ENCODE measurements at places on chromosomes 3 and 15.
A peak's percentile ranks its signal among the peaks of the same experiment; 100 is the strongest.

DNA sequence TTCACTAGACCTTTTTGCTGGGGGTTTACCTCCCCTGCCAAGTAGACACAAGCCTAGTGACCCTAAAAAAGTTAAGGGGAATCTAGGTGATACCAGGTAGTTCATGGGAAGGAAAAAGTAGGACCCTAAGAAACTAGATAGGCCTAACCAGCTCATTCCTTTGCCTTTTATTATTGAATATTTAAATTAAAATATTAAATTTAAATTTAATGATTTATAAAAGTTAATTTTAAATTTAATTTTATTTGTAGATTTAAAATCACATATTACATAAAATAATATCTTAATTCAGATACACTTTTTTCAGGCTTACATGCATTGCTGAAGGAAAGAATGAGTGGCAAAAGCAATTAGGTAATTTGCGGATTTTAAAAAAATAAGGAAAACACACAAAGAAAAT lies 584.9 kb downstream of the AGBL1 start:
- DNase-seq: no peak

DNA sequence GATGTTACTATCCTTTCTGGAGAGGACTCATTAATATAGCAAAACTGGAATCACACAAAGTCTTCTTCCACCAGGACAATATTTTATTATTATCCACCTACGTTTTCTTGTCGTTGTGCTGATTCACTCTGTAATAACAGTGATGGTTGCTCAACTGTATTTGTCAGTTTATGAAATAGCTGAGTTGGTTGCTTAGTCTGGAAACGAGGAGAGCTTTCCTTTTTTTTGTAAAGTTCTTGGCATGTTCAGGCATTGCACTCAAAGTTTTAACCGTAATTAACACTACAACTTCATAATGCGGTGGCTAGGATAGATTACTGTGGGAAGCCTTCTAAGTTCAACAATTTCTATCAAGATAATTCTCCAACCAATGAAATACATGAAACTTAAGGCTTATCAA lies 131.2 kb downstream of the RAP2B start:
- peak; percentile 55 for DNase-seq

- peak; percentile 28 for DNase-seq
Observed at GRCh38 chr3:73432023-73432705, 192.6 kb downstream of the PDZRN3 start.

GRCh38 chr3:16789344-16790120 lies 95.2 kb upstream of the PLCL2 start:
- DNase-seq: no peak

GRCh38 chr3:49092938-49093852 lies 676 bp downstream of the QRICH1 start:
- peak; percentile 79 for DNase-seq

- DNase-seq: no peak
Observed at GRCh38 chr3:1442271-1442670, 349.4 kb downstream of the CNTN6 start.

DNA sequence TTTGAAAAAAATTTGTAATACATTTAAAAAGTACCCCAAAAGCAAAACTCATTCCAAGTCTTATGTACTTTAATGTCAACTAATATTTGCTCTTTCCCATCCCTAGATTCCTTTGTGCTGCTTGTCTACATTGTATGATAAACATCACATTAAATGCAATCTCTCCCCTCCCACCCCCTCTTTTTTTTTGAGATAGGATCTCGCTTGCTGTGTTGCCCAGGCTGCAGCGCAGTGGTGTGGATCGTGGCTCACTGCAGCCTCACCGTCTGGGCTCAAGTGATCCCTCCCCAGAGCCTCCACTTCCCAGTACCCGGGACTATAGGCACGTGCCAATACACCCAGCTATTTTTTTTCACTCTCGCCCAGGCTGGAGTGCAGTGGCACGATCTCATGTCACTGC lies 12.6 kb downstream of the MAP2K1 start:
- no peak for DNase-seq

GRCh38 chr3:81985996-81986723 lies 224.7 kb upstream of the GBE1 start:
- no peak for DNase-seq

- no peak for DNase-seq
Observed at GRCh38 chr3:194150252-194150934, 14.4 kb downstream of the HES1 start.

DNA sequence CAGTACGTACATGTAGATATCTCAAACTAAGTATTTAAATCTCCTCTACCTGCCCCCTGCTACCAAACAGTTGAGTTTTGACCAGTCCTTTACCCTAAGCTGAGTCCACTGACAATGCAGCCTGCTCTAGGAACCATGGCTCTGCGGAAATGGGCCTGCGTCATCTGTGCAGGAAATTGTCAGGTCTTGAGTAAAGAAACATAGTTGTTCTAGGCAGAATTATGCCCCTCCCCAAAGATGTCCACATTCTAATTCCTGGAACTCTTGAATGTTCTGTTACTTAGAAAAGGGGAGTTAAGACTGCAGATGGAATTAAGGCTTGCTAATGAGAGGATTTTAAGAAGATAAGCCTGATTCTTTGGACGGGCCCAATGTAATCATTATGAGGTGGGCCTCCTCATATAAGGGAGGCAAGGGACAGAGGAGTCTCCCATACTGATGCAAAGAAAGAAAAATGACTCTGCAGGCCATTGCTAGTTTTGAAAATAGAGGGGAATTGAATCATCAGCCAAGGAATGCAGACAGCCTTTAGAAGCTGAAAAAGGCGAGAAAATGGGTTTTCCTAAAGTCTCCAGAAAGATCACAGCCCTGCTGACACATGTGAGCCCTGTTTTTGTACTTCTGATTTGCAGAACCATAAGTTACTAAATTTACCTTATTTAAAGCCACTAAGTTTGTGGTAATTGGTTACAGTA lies 5.5 kb upstream of the VGLL3 start:
- peak; percentile 29 for DNase-seq

DNA sequence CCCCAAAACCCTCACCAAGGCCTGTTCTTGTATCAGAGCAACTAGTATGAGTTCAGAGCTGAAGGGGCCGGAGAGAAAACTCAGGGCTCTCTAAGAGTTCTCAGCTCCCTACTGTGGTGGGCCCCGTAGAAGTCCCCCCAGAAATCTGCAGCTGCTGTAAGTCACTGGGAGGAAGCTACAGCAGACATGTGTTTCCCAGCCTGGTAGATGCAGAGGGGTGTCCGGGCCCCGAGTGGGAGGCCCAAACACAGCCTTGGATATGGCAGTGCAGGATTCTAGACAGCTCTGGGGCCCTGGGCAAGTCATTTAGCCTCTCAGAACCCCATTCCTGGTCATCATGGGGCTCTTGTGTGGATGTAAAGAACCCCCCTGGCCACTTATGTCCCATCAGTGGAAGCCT lies 39.2 kb upstream of the CSPG4 start:
- DNase-seq: no peak

DNA sequence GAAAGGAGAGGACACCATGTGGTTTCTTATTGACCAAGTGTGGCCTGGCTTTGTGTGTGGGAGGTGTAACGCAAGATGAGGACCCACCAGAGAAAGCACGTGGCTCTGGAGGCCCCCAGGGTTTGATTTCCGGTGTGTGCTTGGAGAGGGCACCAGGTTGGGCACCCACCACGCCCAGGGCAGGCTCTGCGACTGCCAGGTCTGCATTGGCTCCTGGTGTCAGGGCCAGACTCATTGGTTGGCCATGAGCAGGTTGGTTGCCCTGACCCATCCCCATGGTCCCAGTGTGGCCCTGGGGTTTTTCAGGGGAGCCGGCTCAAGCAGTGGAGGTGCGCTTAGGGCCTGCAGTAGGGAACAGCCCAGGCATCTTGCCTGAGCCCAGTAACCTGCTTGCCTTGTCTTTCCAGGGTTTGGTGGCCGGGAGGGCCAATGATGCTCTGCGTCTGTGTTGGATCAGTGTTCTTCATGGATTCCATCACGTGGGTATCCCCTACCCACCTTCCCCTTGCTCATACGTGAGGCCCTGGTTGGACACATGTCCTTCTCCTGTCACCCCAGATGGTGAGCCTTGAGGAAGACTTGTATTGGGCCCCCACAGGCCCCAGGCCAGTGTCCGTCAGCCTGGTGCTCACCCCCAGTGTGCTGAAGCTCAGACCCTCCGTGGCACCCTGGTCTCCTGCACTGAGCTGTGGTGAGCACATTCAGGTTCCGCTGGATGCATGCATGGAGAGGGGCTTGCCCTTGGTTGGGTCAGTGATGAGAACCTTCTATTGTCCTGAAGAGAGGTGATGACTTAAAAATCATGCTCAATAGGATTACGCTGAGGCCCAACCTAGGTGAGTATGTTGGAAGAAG lies 193.9 kb downstream of the UBE3A start:
- DNase-seq: no peak

DNA sequence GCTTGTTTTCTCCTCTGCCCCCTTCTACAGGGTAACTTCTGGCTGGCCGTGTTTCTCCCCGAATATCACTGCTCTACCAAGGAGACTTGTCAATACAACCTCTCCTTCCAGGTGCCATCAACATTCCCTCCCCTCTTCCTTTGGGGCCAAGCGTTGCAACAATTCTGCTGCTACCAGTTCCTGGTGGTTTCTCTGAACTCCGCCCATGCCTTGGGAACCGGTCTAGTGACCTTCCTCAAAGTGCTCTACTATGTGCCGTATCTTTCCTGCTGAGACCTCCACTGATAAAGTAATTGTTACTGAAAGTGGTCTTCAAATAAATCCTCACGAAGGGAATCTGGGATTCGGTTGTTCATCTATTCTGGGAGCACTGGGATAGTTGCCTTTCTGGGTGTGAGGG lies 26.2 kb downstream of the PCSK6 start:
- DNase-seq: no peak

GRCh38 chr3:52532838-52533622 lies 627 bp downstream of the NT5DC2 start:
- DNase-seq: no peak

GRCh38 chr3:11727207-11727606 lies 83.5 kb upstream of the VGLL4 start:
- no peak for DNase-seq

GRCh38 chr3:152258448-152259393 lies 10.0 kb upstream of the MBNL1 start:
- peak; percentile 99 for DNase-seq

- no peak for DNase-seq
Observed at GRCh38 chr15:70196372-70197316, 98.9 kb upstream of the TLE3 start.

DNA sequence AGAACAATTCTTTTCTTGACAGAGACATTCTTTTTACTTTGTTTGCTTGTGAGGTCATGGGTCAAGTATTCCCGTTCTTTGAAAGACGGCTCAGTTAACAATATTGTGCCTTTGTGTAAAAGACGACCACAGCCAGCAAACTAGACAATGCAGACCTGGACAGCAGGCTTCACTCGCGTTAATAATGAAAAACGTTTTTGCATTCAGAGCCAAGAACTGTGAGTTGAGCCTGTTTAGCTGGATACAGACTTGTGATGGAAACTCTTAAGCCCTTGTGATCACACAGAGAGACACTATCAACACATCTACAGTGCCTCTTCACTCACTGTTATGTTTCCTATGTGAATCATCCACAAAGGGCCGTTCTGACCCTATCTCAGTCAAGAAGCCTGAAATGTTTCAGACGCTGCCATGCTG lies 37.3 kb upstream of the CMTM7 start:
- no peak for DNase-seq

- no peak for DNase-seq
Observed at GRCh38 chr3:189673535-189673934, 42.3 kb downstream of the TP63 start.

DNA sequence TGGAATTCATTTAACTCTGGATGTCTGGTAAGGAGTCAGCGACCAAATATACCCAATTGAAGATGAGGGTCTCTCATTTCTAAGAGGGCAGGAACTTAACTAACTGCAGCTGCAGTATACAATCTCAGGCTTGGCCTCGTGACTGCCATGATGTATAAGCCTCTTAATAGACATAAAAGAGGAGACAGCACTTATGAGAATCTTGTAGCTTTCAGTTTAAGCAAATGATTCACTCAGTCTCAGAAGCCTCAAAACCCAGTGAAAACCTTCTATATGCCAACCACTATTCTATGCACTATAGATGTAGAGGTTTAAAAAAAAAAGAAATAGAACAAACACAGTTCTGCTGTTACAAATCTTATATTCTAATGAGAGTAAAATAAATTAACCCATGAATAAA lies 513.9 kb downstream of the TBL1XR1 start:
- DNase-seq: no peak

GRCh38 chr3:63724987-63725386 lies 72.5 kb downstream of the SNTN start:
- DNase-seq: peak; percentile 57

DNA sequence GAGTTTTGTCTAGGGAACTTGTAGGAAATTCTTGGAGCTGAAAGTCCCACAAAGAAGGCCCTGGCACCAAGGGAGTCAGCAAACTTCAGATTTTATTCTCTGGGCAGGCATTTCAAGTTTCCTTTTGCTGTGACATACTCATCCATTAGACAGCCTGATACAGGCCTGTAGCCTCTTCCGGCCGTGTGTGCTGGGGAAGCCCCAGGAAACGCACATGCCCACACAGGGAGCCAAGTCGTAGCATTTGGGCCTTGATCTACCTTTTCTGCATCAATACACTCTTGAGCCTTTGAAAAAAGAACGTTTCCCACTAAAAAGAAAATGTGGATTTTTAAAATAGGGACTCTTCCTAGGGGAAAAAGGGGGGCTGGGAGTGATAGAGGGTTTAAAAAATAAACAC lies 15.0 kb downstream of the TIGIT start:
- no peak for DNase-seq

- DNase-seq: no peak
Observed at GRCh38 chr3:23537101-23537551, 268.6 kb upstream of the UBE2E1 start.

DNA sequence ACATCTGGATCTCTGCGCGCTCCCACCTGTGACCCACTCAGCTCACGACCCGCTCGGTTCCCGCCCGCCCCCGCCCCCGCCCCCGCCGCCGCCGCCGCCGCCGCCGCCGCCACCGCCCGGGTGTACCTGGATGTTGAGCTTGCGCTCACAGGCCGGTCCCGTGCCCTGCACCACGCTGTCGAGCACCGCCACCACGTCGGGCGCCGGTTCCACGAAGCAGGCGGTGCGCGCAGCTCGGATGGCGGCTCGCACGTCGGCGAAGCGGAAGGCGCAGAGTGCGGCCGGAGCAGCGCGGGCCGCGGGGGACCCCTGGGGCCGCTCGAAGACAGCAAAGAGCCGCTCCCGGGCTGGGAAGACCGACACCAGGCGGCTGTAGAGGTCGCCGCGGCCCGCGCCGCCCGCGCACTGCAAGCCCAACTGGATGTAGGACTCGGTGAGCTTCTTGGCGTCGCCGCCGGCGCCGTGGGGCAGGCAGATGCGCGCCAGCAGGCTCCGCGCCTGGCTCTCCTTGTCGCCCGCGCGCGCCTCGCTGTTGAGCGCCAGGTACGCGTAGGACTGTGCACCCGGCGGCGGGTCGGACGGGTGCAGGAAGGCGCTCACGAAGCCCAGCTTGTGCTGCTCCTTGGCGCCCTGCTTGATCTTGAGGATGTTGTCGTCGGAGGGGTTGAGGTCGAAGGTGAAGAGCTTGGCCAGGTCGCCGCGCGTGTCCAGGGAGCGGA lies 1.1 kb downstream of the PLXND1 start:
- DNase-seq: peak; percentile 32

- DNase-seq: no peak
Observed at GRCh38 chr15:63109920-63110319, 11.7 kb upstream of the LACTB start.

- peak; percentile 46 for DNase-seq
Observed at GRCh38 chr3:100782906-100783305, 73.6 kb downstream of the TFG start.
